Neural progenitor cell (in vitro differentiated cells): ENCODE measurements at places on chromosomes 12 and 14. TPM values are rescaled to one million over a fixed set of nuclear protein-coding genes. Genes with fewer than 3 reads are reported as not detected.
A peak's percentile ranks its signal among the peaks of the same experiment; 100 is the strongest.

Gene ZDHHC22
- total RNA-seq = 0.07 and 0.31 TPM in 2 replicates

DNA sequence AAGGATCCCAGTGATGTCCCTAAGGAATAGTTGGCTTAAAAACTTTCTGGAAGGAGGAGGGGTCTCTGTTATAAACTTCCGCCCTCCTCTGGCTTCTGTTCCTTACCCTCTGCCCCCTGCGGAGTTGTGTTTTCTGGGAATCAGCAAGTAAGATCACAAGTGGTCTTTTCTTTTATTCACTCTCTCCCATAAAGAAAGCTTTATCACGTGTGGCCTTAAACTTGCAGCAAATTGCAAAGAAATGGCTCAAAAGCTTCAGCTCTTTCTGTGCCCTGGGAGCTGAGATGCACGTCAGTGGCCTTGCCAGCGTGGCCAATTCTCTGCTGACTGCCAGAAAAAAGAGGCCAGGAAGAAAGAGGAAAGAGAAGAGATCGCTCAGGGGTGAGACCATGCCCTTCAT is at the start of gene SLCO1C1:
TSS of gene SLCO1C1 (plus strand) at position 101 of the 400 bp plus-strand sequence. CDS start 4,245 bp downstream, outside the sequence.
- H3K4me3 ChIP-seq = no peak within 1 kb of the TSS
- H3K27ac ChIP-seq = no peak within 1 kb of the TSS
- no peaks in the 10 kb centered on the region for H3K27me3 ChIP-seq
- H3K4me1 ChIP-seq = peaks cover 21% of the 10 kb centered on the region
- DNase-seq = peak; percentile 49

GRCh38 chr12:26813812-26814211 is 19.2 kb downstream of the ITPR2 start:
- no peaks in the 10 kb centered on the region for H3K36me3 ChIP-seq
- DNase-seq = no peak
- H3K4me1 ChIP-seq = no peaks in the 10 kb centered on the region
- H3K27ac ChIP-seq = no peak overlapping the region
- H3K4me3 ChIP-seq = no peak overlapping the region
- no peaks in the 10 kb centered on the region for H3K27me3 ChIP-seq

- H3K4me3 ChIP-seq = no peak overlapping the region
- H3K27me3 ChIP-seq = no peaks in the 10 kb centered on the region
- no peaks in the 10 kb centered on the region for H3K36me3 ChIP-seq
- no peak overlapping the region for H3K27ac ChIP-seq
- no peaks in the 10 kb centered on the region for H3K4me1 ChIP-seq
Measured at GRCh38 chr12:12428047-12428446, 71.2 kb downstream of the BORCS5 start.

DNA sequence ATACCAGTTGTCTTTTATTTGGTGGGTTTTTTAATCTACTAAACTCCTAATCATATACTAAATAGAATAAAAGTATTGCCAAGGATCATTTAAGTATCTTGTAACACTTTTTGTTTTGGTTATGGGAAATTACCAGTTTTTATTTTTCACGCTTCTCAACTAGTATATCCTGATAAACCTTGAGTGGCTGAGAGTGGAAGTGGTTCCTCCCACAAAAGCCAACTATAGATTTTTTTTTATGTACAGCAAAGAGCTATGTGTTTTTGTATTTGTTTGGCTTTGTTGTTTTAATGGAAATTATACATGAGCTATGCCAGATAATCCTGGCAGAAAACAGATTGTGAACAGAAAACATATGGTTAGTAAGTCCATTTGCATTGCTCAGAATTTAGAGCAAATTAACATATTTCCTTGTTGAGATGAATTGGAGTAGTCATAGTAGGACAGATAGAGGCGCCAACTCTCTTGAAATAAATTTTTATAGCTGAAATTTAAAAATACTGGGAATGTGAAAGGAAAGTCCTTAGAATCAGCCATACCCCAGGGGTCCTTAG is 60.9 kb upstream of the PSMA6 start:
- H3K4me3 ChIP-seq = no peak overlapping the region
- H3K27me3 ChIP-seq = no peaks in the 10 kb centered on the region
- H3K4me1 ChIP-seq = no peaks in the 10 kb centered on the region
- no peak overlapping the region for H3K27ac ChIP-seq

- H3K4me3 ChIP-seq = no peak overlapping the region
- H3K36me3 ChIP-seq = no peaks in the 10 kb centered on the region
- no peaks in the 10 kb centered on the region for H3K4me1 ChIP-seq
- no peaks in the 10 kb centered on the region for H3K27me3 ChIP-seq
- no peak for DNase-seq
- no peak overlapping the region for H3K27ac ChIP-seq
Measured at GRCh38 chr12:109961201-109961600, 35.0 kb downstream of the GIT2 start.
